Cardiac muscle cell (in vitro differentiated cells and primary cell): ENCODE measurements at places on chromosomes 16 and 17. TPM values are rescaled to one million over a fixed set of nuclear protein-coding genes. Genes with fewer than 3 reads are reported as not detected.
A peak's percentile ranks its signal among the peaks of the same experiment; 100 is the strongest.

DNA sequence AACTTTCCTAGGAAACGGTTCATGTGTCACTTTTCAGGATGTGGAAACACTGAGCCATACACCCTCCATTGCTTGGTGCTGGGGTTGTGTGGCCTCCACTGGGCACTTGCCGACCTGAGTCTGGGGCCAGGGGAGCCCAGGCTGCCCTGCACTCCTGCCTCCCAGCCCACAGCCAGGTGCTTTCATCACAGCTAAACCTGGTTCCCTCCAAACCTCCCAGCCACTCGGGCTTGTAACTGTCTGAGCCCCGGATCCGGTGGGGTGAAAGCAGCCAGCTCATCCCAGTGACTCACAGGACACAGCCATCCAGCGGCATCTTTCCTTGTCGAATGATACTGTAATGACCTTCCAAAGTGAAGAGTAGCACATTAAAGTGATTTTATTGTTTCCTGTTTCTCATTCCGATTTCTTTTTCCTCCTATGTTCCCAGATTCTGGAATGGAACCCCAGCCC, 19.8 kb downstream of the CARHSP1 start:
- no peaks in the 10 kb centered on the region for H3K27me3 ChIP-seq
- peaks cover 8% of the 10 kb centered on the region for H3K36me3 ChIP-seq
- peak overlapping the region; percentile 23 for H3K27ac ChIP-seq
- DNase-seq = peak; percentile 49

- peaks cover under 1% of the 10 kb centered on the region for H3K27me3 ChIP-seq
- H3K36me3 ChIP-seq = no peaks in the 10 kb centered on the region
- H3K27ac ChIP-seq = no peak overlapping the region
- DNase-seq = peak; percentile 14
Measured at GRCh38 chr16:2388875-2389433, 40.3 kb upstream of the CCNF start.

DNA sequence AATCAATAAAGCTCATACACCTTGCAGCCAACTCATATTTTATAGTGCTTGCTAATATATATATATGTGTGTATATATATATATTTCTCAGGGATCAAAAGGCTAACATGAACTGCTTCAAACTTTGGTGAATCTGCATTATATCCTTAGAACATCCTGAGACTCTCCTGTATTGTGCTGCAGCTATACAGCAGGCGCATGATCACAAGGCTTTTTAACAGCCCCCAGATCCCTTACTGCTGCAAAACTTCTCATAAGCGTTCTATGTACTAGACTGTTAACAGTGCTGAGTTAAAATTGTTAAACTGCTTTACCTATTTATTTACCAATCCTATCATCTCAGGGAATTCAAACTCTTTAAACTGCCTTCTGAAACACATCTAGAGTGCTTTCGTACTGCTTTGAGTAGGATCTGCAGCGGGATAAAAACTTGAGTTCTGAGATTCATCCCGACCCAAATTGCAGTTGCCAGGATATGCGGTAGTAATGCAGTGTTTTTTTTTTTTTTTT, 1.3 kb downstream of the GPATCH8 start:
- H3K27me3 ChIP-seq = peaks cover 9% of the 10 kb centered on the region
- H3K36me3 ChIP-seq = no peaks in the 10 kb centered on the region
- no peak for DNase-seq

DNA sequence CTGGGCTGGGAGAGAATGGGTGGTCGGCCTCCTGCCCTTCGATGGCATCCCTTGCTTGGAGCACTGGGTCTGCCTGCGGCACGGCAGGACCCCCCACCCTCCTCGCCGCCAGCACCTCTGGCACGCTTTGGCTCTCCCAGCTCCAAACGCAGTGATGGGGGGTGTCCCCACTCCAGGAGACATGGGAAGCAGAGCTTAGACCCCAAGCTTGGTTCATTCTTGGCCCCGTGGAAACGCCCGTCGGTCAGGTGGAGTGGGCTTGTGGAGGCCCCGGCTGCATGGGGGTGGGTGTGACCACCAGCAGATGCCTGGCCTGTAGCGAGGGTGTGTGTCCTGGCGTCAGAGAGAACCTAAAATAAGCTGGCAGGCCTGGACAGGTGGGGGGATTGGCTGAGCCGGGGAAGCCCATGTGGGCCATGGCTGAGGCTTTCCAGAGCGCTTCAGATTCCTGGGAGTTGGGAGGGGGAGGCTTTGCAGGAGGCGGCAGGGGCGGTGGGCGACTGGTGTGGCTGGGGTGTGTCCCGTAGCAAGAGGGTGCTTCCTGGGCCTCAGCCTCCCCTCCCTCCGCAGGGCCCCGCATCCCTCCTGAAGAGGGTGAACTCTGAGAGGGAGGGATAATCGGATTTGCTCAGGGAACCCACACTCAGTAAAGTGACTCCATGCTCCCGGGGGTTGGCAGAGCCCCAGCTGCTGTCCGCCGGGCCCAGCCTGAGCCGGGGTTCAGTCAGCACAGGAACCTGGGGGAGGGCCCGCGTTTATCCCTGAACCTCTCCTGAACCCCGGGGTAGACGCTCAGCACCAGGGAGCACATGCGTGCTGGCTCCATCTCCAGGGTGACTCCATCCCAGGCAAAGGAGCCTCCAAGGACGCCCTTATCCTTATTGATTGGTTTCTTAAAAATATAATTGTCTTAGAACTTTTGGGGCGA, 3.4 kb downstream of the CACNA1H start:
- peaks cover 24% of the 10 kb centered on the region for H3K4me1 ChIP-seq
- H3K27ac ChIP-seq = no peak overlapping the region
- H3K27me3 ChIP-seq = no peaks in the 10 kb centered on the region
- H3K36me3 ChIP-seq = no peaks in the 10 kb centered on the region
- H3K4me3 ChIP-seq = no peak overlapping the region
- no peak for DNase-seq

- peaks cover 2% of the 10 kb centered on the region for H3K27me3 ChIP-seq
- DNase-seq = peak; percentile 58
- no peaks in the 10 kb centered on the region for H3K4me1 ChIP-seq
- H3K36me3 ChIP-seq = no peaks in the 10 kb centered on the region
Measured at GRCh38 chr17:58587713-58588117, 73.3 kb upstream of the MTMR4 start.

- no peaks in the 10 kb centered on the region for H3K27me3 ChIP-seq
- DNase-seq = no peak
- H3K4me3 ChIP-seq = no peak overlapping the region
- peak overlapping the region; percentile 93 for H3K27ac ChIP-seq
- H3K4me1 ChIP-seq = peaks cover 51% of the 10 kb centered on the region
- H3K36me3 ChIP-seq = no peaks in the 10 kb centered on the region
Measured at GRCh38 chr16:11791144-11791828, 5.8 kb downstream of the ZC3H7A start.

DNA sequence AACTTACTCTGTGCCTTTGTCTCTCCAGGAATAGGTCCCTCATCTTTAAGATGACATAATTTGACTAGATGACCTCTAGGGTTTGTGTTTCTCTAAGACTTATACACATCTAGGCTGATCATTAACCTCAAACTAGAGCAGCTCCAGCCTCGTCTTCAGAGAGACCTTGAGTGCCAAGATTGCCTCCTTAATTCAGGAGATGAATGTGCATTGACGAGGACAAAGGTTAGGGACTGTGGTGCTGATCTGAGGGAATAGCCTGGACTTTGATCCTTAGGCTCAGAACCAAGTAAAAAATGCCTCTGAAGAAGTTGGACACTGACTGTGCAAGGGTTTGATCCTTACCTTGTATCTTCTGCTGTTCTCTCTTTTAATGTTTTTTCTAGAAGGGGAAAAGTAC, 17.2 kb upstream of the ASIC2 start:
- H3K36me3 ChIP-seq = no peaks in the 10 kb centered on the region
- no peak overlapping the region for H3K4me3 ChIP-seq
- H3K27ac ChIP-seq = no peak overlapping the region
- H3K27me3 ChIP-seq = peaks cover 45% of the 10 kb centered on the region
- DNase-seq = no peak

The MYL11 gene
- total RNA-seq = 1.5 TPM in 1 of 2 replicates, not detected in the other

The TBC1D3G gene
- total RNA-seq = 0.32 and 3.6 TPM in 2 replicates

The GUCY2D gene
- 1.1 TPM in 1 of 2 replicates, not detected in the other for total RNA-seq

DNA sequence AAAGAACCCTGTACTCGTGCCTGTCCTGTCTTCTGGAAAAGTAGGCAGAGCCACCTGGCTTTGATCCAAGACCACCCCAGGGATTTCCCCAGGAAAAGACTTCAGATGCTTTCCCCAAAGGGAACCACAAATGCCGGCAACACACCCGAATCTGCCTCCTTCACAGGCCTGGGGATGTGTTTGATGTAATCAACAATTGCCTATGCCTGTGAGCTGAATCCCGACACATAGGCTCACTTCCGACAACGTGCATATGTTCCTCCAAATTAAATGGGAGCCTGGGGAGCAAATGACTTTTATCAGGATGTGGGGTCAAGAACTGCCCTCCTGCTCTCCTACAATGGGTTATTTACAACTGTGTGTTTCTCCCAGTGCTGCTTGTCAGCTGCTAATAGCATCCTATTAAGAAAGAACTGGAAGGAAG, 535.2 kb upstream of the CDH11 start:
- H3K4me1 ChIP-seq = no peaks in the 10 kb centered on the region
- peak; percentile 40 for DNase-seq
- H3K27me3 ChIP-seq = peaks cover 10% of the 10 kb centered on the region
- H3K27ac ChIP-seq = no peak overlapping the region

The MGAT5B gene
- 0.48 and 0.81 TPM in 2 replicates for total RNA-seq

DNA sequence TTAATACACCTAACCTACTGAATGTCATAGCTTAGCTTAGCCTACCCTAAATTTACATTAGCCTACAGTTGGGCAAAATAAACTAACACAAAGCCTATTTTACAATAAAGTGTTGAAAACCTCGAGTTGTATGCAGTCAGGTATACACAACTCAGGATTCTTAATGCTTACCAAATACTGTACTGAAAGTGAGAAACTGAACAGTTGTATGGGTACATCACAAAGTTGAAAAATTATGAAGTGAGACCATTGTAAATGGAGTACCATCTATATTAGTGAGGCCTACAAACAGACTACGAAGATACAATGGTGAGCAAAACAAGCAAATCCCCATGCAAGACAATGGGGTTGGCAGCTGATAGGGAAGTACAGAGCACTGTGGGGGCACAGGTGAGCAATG, 79.7 kb downstream of the VAT1L start:
- no peaks in the 10 kb centered on the region for H3K36me3 ChIP-seq
- no peak overlapping the region for H3K27ac ChIP-seq
- H3K4me3 ChIP-seq = no peak overlapping the region

GRCh38 chr17:73539166-73539565, 105.1 kb downstream of the SDK2 start:
- H3K4me1 ChIP-seq = peaks cover 55% of the 10 kb centered on the region
- no peaks in the 10 kb centered on the region for H3K36me3 ChIP-seq
- H3K4me3 ChIP-seq = no peak overlapping the region
- H3K27ac ChIP-seq = no peak overlapping the region
- H3K27me3 ChIP-seq = no peaks in the 10 kb centered on the region
- DNase-seq = no peak
